ENCODE measurements at places on chromosomes 5 and 9.

- DNase-seq: no peak
These were observed 8.8 kb upstream of the CCL27 start for GRCh38 chr9:34671307-34671706.

- no peak for DNase-seq
These were observed 285.2 kb downstream of the SMARCA2 start for GRCh38 chr9:2300325-2300724.

DNA sequence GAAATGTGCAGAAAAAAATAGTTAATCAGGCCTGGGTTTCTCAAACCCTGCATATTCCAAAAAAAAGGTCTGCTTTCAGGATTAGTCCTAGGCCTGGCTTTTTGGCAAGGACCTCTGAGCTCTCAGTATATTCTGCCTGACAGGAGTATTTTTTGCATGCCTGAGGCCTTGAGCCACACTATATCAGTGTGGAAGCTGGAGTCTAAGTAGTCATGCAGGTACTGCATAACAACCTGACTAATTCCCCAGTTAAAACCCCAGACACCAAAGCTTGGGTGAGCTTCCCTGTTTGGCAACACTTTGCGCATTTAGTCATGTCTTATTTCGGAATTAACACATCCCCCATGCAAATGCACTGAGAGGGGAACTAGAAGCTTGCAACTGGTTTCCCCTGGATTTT, 359.5 kb downstream of the CETN3 start:
- DNase-seq: peak; percentile 73

DNA sequence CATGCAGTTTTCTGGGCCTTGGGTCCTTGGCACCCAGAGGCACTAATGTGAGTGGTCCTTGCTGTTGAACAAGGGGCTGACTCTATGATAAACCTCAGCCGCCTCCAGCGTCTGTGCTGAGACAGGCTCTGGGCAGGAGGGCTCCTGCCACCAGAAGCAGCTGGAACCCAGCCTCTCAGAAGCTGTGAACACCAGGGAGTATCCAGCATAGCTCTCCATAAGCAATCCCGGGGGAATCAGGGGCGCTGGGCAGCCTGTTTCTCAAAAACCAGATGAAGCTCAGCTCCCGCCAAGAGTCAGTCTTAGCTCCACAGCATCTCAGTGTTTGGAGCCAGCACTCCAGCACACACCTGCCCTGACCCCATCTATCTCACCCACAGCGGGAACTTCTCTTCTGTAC, 170.2 kb downstream of the HSPA4 start:
- no peak for DNase-seq

GRCh38 chr5:103915081-103915480, 352.5 kb upstream of the NUDT12 start:
- DNase-seq: no peak

GRCh38 chr5:157744051-157745011, 819 bp downstream of the LSM11 start:
- peak; percentile 15 for DNase-seq

DNA sequence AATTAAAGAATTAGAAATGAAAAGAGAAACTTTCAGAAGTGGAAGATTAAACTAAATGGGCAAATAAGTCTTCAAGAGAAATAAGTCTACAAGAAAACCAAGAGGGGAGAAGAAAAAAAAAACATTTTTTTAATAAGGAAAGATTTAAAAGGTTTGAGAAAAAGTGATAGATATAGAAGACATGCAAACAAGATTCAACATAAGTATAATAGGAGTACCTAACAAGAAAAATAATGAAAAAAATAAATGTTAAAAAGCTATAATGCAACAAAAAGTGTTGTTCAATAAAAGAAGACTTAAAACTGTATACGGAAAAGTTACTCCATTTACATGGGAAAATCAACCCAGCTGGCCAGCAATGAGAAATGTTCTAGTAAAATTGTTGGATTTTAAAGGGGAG, 42.6 kb downstream of the PTPDC1 start:
- no peak for DNase-seq

All from epithelial cell of esophagus (primary cell).